ENCODE measurements at places on chromosomes 1 and 21.

DNA sequence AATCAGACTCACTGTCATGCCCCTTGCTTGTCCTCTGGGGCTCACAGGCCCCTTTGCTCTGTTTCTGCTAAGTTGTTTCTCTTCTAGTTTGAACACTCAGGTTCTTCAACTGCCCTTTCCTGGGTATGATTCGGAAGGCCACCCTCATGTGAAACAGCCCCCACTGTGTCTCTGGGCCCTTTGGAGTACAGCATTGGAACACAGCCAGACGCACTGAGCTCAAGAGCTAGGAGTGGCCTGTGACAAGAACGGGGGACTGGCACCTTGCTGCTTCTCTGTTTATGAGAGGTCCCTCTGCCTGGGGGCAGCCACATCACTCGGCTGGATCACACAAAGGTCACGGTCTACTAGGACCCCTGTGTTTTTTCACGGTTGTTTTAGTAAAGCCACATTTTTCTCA is 114.4 kb upstream of the ZC3H12A start:
- DNase-seq, result no peak

- no peak for DNase-seq
Measured at GRCh38 chr1:193179094-193179493, 7.3 kb downstream of the B3GALT2 start.

DNA sequence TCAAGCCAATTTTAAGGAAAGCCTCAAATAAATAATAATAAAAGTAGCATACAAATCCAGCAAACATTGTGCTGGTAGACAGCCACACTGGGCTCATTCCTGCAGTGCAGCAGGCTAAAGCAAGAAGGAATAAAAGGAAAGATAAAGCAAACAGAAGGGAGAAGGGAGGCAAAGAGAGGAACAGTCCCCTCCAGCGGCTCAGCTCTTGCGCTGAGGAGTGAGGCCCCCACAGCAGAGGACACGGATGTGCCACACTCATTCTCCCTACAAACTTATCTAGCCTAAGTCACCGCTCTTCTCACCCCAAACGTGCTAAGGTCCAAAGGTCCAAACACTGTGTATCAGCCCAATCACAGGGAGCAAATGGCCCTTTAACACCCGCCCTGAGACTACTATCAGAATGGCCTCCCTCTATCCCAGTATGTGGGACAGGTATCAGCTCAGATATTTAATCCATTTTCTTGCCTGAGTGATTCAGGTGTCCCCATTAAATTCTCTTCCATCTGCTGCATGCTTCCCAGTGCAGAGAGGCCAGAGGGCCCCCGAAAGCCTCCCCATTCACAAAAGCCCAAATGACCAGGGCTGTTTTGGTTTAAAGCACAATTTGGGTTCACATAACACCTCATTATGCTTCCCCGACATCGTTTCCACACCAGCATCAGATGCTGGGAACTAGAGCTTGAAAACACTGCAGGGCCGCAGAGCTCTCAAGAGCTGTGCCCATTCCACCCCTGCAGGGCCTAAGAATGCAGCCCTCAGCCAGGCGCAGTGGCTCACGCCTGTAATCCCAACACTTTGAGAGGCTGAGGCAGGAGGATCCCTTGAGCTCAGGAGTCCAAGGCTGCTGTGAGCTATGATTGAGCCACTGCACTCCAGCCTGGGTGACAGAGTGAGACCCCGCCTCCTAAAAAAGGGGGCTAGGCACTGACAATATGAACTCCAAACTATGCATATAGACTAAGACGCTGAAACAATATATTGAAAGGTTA is 17.8 kb downstream of the CAPZB start:
- DNase-seq, result no peak

DNA sequence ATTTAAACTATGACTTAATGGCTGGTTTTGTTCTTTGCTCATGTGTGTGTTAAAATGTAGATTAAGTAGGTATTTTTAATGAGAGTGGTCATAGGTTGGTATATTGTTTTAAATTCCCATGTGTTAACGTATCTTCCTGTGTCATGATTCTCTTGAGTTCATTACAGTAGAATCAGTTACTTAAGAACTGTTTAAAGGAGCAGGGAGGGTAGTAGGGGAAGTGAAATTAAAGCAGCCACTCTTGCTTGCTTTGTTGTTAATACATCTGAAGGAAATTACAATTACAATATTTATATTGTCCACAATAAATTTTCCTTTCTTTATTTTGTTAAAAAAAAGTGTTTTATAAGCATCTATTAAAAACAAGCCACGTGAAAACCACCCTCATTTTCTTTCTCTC is 119.2 kb upstream of the KIAA1614 start:
- no peak for DNase-seq

GRCh38 chr1:15948595-15949452 is 27.1 kb downstream of the ZBTB17 start:
- DNase-seq, result no peak

- no peak for DNase-seq
Measured at GRCh38 chr1:48469616-48470480, 2.2 kb downstream of the SPATA6 start.

DNA sequence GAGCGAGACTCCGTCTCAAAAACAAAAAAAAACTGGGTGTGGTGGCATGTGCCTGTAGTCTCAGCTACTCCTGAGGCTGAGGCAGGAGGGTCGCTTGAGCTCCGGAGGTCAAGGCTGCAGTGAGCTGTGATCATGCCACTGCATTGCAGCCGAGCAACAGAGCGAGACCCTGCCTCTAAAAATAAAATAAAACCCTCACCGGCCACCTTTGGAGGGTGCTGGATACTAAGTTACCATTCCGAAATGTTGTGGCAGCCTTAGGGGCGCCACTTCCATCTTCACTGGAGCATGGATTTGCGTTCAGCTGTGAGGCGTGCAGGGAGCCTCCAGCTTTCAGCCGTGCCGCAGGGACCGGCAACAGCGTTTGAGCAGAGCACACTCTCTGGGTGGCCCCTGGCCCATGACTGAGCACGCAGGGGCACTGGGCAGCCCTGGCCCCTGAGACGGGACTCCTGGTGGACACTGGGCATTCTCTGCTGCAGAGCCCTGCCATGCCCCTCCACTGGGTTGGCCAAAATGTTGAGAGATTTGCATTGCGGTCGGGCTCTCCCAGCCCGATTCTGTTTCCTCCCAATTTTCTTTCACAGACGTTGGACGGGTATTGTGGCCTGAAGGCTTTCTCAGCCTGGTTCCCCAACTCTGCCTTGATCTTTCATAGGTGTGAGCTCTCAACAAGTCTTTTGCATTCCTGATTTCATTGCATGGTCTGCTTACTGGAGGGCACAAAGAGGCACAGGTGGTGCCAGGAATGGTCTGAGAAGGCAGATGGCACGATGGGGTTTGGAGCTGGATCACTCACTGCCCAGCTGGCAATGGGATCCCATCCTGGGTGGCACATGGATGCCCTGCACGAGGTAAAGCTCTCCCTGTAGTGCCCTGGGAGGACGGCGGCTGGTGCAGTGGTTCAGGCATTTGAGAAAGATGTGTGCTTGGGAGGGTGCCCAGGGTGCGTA is 5.8 kb upstream of the CFAP74 start:
- no peak for DNase-seq

GRCh38 chr1:153842006-153842471 is 66.8 kb downstream of the SLC27A3 start:
- no peak for DNase-seq

DNA sequence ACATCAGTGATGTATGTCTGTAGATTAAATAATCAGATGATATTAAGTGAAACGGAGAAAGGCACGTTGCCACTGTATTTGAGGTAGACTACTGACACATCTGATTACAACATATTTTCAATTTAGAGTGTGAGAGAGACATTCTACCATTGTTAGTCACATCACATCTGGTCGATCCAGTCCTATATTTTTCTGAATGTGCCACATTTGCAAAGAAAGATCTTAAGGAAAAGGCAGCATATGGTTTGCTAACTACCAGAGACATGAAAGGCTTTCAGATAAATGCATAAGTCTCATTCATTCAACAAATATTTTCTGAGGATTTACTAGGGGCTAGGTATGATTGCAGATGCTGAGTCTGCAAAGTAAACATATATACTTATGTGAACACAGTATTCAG is 114.3 kb upstream of the RUNX1 start:
- no peak for DNase-seq

DNA sequence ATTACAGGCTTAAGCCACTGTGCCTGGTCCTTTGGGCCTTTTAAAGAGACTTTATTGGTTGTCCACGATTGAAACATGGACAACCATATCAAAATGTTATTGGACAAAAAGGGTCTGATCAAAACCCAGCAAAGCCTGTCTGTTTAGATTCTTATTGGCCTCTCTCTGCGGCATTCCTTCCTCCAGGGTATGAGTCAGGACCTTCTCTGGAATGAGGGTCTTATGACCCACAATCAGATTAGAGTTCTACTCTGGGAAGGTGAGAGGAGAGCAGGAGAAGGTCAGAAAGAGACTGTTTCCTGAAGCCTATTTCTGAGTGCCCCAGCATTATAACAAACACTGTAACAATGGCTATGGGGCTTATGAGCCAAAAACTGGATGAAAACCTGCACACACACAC is 7.9 kb downstream of the LURAP1 start:
- DNase-seq, result no peak

GRCh38 chr1:19006837-19007271 is 50.4 kb upstream of the IFFO2 start:
- DNase-seq, result no peak

DNA sequence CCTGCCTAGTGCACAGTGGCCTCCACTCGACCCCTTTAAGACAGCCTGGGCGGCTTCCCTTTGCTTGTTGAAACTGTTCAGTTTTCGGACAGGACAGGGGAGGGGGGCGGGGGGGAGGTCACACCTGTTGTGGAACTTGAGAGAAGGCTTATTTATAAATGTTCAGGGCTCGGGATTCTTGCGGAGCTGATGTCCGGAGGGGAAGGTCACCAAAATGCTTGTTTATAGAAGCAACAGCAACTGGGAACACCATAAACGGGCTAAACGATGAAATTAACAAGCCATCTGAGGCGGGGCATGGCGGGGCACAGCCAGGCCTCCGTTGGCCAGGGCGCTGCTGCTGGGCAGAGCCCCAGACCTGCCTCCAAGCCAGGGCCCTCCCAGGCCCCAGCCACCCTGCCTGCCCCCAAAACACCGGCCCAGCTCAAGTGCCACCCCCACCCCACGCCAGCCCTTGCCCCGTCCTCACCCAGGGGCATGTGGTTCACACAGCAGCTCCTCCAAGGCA is 59.8 kb upstream of the CASZ1 start:
- DNase-seq, result no peak

DNA sequence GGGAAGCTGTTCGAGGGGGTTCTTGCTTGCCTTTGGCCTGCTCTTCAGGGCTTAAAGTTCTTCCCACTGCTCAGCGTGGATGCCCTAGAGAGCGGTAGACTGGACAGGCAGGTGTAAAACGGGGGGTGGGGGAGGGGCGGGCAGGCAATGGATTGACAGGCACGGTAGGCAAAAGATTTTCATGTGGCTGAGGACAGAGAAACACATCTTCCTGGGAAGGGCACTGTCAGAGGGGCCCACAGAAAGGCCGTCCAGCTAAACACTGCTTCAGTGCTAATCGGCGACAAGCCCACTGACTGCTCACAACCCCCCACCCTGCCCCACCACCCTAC is 412 bp downstream of the ABCA4 start:
- no peak for DNase-seq

- DNase-seq, result no peak
Measured at GRCh38 chr1:186496171-186496851, 35.4 kb upstream of the PDC start.

- no peak for DNase-seq
Measured at GRCh38 chr1:41386196-41386663, 25.0 kb downstream of the FOXO6 start.

DNA sequence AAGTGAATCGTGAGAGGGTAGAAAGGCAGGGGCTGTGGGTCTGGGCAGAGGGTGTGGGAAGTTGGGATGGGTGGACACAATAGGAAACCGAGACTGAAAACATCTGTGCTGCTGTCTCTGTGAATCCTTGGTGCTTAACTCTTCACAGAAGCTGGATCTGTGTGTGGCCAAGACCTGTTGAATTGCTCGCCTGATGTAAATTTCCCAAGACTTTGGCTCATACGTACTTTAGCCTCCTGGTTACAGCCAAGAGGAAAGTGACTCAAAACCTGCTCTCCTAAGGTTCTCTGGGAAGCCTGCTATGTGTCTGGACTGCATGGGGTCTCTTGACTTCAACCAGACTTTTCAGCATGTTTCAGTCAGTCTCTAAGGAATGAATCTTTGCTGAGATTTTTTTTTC is 270.3 kb downstream of the RWDD3 start:
- no peak for DNase-seq

GRCh38 chr1:14310476-14310875 is 288.0 kb upstream of the KAZN start:
- DNase-seq, result no peak

All from stimulated activated CD4-positive, alpha-beta T cell treated with anti-CD3 and anti-CD28 coated beads, Interleukin-15, amount 100 ng/mL, for 1 hour (primary cell).